Parietal lobe (tissue), 2 donors: ENCODE measurements at places on chromosomes 1 and 21. TPM values are rescaled to one million over a fixed set of nuclear protein-coding genes. Genes with fewer than 3 reads are reported as not detected.

Gene FAM72A
- 3.8 TPM for total RNA-seq

Gene DMAP1
- 50.7 TPM for total RNA-seq

Gene PRAMEF33
- not detected for total RNA-seq

Gene TEDDM1
- not detected for total RNA-seq
